NCI-H1417 treated with DMSO at 0.1 percent for 48 hours (cell line): ENCODE measurements at places on chromosomes 2 and 18.
A peak's percentile ranks its signal among the peaks of the same experiment; 100 is the strongest.

- DNase-seq = no peak
These were observed 1.5 kb downstream of the PELI1 start for GRCh38 chr2:64142741-64143168.

GRCh38 chr2:64963719-64964118, 25.5 kb upstream of the SLC1A4 start:
- DNase-seq = no peak

GRCh38 chr18:69246027-69246426, 154.7 kb upstream of the DOK6 start:
- peak; percentile 92 for DNase-seq

- no peak for DNase-seq
These were observed 17.7 kb upstream of the ICOS start for GRCh38 chr2:203918839-203919238.

GRCh38 chr2:15945909-15946705, 5.8 kb downstream of the MYCN start:
- DNase-seq = no peak
